WERI-Rb-1 (cell line): ENCODE measurements at places on chromosomes 3 and 15.
A peak's percentile ranks its signal among the peaks of the same experiment; 100 is the strongest.

- DNase-seq: no peak
Observed at GRCh38 chr15:72927451-72927850, 124.8 kb upstream of the NEO1 start.

- no peak for DNase-seq
Observed at GRCh38 chr15:92124657-92125010, 269.0 kb upstream of the ST8SIA2 start.

DNA sequence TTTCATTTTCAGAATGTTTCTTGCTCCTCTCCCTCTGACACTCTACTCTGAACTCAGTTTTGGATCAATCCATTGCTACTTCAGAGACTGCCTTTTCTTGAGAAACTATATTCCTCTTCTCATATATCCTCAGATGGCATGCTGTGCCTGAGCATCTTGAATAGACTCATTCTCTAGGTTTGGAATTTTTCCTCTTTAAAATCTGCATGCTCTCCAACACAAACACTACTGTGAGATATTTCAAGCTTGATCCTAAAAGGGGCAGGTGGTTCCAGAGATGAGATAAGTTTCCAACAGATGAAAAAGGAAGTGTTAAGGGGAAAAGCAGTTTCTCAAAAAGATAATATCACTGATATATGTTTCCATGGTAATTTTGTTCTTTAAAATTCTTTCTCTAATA lies 742.2 kb upstream of the EPHA6 start:
- no peak for DNase-seq

GRCh38 chr3:18847583-18848197 lies 300.6 kb upstream of the KCNH8 start:
- DNase-seq: no peak

- DNase-seq: no peak
Observed at GRCh38 chr15:78090422-78091063, 1.8 kb upstream of the SH2D7 start.

- DNase-seq: no peak
Observed at GRCh38 chr15:47300596-47300995, 416.7 kb upstream of the SEMA6D start.

GRCh38 chr3:140545756-140546155 lies 132.1 kb upstream of the TRIM42 start:
- DNase-seq: no peak

DNA sequence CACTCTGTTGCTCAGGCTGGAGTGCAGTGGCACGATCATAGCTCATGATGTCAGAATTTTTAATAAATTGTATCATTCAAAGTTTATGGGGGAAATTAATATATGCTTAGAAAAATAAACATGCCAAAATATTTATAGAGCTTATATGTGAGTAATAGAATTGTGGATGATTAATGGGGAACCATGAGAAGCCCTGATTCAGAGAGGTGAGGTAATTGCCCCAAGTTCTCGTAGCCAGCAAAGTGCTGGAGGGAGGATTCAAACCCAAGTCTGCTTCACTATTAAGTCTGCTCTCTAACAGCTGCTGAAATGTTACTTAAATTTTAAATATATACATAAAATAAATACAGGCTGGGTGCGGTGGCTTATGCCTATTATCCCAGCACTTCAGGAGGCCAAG lies 26.2 kb upstream of the IGF2BP2 start:
- no peak for DNase-seq

GRCh38 chr3:193872265-193872753 lies 263.6 kb upstream of the HES1 start:
- no peak for DNase-seq

DNA sequence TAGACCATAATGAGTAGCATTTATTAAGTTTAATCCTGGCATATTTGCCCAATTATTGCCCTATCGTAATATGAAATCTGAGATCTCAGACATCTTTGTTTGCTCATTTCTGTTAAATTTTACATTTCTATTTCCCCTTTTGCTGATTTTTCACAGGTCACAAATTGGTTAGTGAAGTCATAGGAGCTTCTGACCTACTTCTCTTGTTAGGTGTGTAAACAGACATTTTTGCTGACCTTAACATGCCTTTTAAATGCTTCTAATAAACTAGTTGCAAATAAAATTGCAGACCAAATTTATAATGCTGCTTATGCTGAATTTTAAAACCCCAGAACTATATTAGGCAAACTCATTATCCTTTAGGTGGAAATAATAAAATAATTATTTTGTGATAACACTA lies 24.6 kb downstream of the OPA1 start:
- DNase-seq: no peak

DNA sequence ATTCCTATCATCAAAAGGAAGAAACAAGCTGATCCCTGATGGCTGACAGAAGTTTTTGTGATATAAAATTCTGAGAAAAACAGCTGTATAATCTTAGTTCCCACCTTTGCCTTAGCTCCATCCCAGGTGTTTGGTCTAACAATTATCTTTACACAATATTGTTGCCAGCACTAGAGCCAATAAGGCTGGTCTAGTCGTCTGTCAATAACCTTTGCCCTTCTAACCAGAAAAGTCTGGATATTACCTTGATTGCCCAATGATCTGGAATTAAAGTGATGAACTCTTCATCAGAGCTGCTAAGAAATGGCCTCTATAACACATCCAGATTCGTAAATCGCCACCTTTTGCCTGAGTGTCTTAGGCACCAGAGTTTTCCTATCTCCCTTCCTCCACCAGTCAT lies 98.4 kb downstream of the FMN1 start:
- no peak for DNase-seq

DNA sequence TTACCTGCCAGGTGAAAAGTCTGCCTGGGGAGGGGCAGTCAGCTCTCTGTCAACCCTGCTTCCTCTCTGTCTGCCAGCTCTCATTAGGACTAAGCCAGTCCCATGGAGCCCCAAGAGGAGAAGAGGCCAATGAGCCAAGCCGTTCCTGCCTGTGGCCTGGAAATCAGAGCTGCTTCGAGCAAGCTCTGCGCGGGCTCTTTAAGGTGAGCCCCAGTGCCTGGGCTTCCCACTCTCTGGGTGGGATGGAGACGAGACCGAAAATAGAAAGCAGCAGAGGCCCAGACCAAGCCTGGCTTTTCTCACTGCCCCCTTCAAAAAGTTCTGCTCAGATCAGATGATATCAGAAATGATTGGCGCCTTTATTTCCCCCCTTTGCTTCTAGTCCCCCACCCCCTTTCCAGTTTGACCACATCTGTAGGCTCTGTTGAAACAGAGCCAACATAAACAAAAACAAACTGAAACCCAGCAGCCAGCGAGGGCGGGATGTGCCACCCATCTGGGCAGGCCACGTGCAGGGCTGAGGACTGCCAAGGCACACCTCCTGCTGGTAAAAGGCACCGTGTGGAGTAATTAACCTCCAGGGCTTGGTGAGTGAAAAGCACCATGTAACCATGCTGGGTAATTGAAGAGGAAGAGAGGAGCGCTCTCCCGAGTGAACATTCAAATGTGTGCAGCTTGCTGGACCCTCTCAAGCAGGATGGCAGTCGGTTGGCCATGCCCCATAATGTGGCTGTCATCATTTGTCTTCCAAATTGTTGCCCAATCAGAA lies 471.0 kb upstream of the PROK2 start:
- no peak for DNase-seq

- DNase-seq: no peak
Observed at GRCh38 chr3:901953-902778, 190.7 kb upstream of the CNTN6 start.

DNA sequence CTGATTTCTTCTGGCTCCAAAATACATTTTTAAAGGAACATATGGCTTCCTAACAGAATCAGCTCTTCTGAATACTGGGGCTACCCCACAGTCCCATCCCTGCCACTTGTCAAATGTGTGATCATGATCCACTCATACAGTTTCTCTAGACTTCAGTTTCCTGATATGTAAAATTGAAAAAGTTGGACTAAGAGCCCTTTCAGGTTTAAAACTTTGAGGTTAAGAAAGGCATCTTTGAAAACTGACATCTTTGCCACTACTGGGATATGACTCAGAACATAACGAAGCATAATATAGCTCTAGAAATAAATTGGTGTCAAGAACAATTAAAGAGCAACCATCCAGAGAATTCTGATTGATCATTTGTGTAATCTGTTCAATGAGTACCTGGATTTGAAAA lies 248.3 kb downstream of the IL5RA start:
- DNase-seq: no peak

- DNase-seq: peak; percentile 91
Observed at GRCh38 chr3:122942937-122943827, 84.4 kb downstream of the SEMA5B start.

- no peak for DNase-seq
Observed at GRCh38 chr3:168002786-168003368, 92.8 kb downstream of the GOLIM4 start.

GRCh38 chr3:37330466-37330865 lies 156.1 kb upstream of the LRRFIP2 start:
- no peak for DNase-seq

DNA sequence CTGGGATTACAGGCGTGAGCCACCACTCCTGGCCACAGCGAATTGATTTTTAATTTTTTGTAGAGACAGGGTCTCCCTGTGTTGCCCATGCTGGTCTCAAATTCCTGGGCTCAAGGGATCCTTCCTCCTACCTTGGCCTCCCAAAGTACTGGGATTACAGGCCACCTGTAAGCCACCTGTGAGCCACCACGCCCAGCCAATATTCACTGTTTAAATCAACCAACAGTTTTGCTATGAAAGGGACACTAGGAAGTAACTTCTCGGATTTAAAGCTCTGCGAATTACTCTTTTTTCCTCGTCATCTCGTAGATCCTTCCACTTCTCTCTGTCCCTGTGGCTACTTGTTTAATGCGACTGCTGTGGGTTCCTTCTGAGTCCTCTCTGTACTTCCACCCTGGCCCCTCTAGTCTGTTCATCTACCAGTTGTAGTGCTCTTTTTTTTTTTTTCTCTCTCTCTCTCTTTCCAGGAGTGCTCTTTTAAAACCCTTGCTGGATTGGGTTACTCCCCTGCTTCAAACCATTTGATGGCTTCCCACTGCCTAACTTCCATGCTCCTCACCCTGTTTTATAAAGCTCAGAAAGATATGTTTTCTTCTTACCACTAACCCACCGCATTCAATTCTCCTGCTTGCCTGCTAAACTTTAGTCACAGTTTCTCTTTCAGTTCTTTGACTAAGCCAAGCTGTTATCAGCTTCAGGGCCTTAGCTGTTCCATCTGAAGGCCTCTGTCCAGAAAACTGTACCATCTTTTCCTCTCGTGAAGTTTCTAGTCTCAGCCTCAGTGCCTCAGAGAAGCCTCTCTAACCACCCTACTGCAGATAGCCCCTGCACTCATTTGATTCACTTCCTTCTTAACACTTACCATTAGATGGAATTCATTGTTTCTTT lies 12.4 kb downstream of the RTF1 start:
- no peak for DNase-seq

DNA sequence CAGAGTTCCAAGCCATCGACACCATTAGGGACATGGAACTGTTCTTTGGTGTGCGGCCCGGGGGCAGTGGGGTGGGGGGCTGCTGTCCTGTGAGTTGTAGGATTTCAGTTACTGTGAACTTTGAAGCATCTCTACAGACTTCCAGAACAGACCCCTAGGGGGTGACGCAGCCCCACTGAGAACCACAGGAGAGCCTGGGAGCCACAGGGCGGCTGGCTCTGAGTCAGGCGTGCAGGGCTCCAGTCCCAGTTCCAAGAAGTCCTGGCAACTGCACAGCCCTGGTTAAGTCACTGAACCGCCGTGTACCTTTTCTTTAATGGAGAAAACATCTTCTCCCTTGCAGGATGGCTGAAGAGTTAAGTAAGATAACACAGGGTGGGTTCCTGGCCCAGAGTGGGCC lies 23.5 kb upstream of the LRTM1 start:
- peak; percentile 70 for DNase-seq

- DNase-seq: no peak
Observed at GRCh38 chr3:184485906-184486305, 75.7 kb upstream of the EPHB3 start.

GRCh38 chr15:78082106-78082742 lies 4.7 kb upstream of the TBC1D2B start:
- DNase-seq: no peak

GRCh38 chr15:96494505-96494904 lies 164.0 kb downstream of the NR2F2 start:
- no peak for DNase-seq

- DNase-seq: no peak
Observed at GRCh38 chr15:85897895-85898717, 103.4 kb upstream of the KLHL25 start.

DNA sequence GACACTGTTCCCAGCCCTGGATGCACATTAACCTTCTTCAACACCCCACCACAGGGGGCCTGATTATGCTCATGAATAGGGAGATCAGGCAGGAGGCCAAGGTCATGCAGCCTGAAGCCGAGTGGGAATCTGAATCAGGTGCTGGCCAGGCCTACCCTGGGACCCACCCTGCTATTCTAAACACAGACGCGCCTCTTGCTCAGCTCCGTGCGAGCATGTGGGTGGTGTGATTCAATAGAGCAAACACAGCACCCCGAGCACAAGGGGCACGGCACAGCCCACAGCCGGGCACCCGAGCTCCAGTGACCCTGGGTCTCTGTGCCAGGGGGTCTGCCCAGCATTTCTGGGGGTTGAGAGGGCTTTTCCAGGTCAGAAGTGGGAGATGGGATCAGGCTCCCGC lies 24.6 kb upstream of the GRIP2 start:
- DNase-seq: no peak

- DNase-seq: peak; percentile 75
Observed at GRCh38 chr3:160003520-160004128, 15.0 kb downstream of the IL12A start.
